ENCODE measurements at places on chromosomes 1 and 21. TPM values are rescaled to one million over a fixed set of nuclear protein-coding genes. Genes with fewer than 3 reads are reported as not detected.

CD53 gene
- 48.9 TPM for polyA plus RNA-seq

UBL4B gene
- polyA plus RNA-seq: not detected

PIGC gene
- polyA plus RNA-seq: 36.8 TPM

TLR5 gene
- polyA plus RNA-seq: 3.7 TPM

OR2T11 gene
- not detected for polyA plus RNA-seq
